ENCODE measurements at places on chromosomes 5 and 9.
A peak's percentile ranks its signal among the peaks of the same experiment; 100 is the strongest.

DNA sequence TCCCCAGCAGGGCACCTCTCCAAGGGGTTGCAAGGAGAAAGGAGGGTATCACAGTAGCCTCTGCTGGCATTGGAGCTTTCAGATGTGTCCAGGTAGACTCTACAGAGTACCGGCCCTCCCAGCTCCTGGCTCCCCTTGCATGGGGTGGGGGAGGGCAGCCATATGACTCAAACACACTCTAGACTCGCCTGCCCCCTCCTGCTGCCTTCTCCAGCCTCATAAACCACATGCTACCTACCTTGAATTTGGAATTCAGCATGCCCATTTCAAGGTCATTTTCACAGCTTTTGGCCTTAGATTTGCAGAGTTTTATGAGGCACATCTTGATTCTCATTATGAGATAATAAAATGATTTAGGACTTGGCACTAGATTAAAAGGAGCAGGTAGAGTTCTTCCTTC lies 32.8 kb upstream of the SMIM32 start:
- no peak for DNase-seq

DNA sequence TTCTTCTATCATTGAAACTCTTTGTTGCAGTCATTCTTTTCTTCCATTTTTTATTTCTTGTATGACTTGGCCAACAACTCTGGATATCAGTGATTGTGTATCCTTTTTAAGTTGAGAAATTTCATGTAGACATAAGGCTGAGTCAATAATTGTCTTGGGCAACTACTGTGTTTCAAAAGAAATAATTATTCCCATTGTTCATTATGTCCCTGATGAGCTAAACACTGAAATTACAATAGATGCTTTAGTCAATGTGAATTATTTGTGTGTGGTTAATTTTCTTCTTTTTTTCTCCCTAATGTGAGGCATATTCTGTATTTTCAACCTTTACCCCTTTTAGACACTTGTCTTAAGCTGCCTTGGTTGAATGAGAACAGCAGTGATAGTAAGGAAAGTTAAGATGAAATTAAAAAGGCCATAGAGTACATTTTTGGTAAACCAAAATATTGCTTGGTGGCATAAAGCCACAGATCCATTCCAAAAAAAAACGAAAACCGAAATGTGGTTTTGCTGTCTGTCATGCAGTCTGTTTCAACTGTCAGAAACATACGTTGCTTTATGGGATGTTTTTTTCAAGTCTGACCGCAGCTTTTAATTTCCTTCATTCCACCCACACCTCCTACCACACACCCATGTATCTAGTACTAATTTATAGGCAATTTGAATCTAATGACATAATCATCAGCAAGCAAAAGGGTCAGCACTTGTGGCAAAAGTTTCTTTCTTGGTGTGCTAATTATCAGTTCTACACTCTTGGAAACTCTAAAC lies 21.1 kb downstream of the TLE4 start:
- DNase-seq: peak; percentile 67

DNA sequence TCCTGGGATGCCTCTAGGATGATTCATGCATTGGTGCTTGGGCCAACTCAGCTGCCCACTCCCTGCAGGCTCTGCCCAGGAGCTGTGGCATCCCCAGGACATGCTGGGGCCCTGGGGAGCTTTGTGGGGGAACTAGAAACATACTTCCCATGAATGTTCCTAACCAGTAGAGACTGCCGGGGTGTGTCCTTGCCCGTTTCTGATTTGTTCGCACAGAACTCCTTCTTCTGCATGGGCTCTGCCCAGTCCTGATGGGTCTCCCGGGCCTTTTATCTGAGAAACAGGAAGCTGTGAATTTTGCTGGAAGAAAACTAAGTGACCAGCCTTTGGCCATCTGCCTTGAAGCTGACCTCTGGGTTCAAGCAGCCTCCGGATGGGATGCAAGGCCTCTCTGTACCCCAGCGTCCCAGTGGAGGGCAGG lies 71.6 kb upstream of the RNU6ATAC start:
- no peak for DNase-seq

DNA sequence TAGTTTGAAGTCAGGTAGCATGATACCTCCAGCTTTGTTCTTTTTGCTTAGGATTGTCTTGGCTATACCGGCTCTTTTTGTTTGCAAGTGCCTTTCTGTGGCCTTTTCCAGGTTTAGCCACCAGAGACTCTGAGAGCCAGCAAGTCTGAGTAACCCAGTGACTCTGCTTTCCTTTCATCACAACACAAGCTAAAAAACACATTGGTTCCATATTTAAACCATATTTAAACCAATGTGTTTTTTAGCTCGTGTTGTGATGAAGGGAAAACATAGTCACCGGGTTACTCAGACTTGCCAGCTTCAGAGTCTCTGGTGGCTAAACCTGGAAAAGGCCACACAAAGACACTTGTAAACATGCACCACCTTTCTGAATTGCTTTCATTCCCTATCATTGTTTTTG lies 493.3 kb downstream of the NTRK2 start:
- no peak for DNase-seq

GRCh38 chr5:115321309-115321708 lies 24.9 kb upstream of the CCDC112 start:
- peak; percentile 16 for DNase-seq

- no peak for DNase-seq
Measured at GRCh38 chr9:35085078-35085477, 5.3 kb upstream of the FANCG start.

DNA sequence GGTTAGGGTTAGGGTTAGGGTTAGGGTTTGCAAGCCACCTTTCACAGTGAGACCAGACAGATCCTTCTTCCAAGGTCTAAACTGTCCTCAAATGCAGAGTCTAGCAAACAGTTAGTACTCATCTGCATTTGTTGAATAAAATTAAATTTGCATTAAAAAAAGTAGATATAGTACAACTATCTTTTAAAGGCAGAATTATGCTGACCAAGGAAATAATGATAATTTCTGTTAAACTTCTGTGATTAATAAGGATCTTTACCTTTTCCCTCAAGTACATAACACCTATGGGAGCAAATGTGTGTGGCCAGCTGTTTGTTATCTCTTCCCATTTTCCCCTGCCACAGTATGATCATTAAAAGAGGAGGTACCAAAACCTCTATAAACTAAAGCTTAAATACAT lies 19.8 kb downstream of the PUM3 start:
- no peak for DNase-seq

DNA sequence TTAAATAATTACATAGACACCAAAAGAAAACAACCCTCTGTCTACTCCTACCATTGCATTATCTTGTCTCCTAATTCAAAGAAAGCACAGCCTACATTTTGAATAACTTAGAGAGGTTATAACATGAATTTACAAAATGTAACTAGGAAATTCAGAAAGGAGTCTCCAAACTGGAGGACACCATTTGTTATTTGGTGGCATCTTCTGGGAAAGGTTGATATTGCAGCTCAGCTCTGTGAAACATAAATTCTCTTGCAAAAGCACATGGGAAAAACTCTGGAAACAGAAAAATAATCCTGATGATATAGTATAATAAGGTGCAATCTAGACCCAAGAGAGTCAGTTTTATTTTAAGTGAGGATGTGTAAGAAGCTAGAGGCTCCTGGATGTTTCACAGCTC lies 215.3 kb downstream of the MLLT3 start:
- DNase-seq: no peak

DNA sequence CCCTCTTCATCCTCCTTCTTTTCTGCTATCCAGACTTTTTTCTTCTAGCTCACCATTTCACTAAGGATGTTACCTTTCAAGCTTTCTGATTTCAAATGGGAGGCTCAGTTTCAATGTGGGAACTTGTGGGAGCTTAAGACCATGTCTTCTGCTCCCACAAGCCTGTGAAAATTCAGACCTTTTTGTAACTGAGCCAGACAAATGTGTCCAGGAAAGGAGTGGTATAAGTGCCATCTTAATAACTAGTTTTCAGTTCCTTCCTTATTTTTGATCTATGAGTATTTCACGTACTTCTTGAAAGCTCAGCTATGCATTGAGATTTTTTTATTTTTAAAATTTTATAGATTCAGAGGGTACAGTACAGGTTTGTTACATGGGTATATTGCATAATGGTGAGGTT lies 4.6 kb upstream of the ERCC6L2 start:
- DNase-seq: no peak

DNA sequence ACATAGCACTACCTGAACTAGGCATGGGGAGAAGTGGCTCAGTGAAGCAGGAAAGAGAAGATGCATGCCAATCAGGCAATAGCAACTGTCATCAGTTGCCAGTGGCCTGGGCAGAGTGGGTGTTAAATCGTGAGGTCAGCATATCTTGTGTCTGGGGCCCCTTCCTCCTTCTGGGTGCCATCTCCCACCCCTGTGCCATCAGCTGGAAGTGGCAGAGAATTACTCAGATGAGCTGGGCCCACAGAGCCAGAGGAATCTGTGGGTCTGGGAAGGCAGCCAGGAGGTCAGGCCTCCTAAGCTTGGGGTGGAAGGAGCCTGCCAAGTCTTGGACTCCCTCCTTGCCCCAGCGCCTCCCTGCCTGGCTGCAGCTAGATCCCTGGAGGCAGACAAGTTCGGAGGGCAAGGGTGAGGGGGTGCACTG lies 66.5 kb downstream of the GALNT12 start:
- DNase-seq: no peak

GRCh38 chr5:59327191-59327980 lies 566.1 kb downstream of the PDE4D start:
- DNase-seq: no peak

- DNase-seq: no peak
Measured at GRCh38 chr5:119105971-119106370, 35.1 kb downstream of the DMXL1 start.

GRCh38 chr5:179120421-179120861 lies 60.3 kb downstream of the ZNF354C start:
- no peak for DNase-seq

GRCh38 chr5:107100121-107100520 lies 570.6 kb downstream of the EFNA5 start:
- DNase-seq: no peak

DNA sequence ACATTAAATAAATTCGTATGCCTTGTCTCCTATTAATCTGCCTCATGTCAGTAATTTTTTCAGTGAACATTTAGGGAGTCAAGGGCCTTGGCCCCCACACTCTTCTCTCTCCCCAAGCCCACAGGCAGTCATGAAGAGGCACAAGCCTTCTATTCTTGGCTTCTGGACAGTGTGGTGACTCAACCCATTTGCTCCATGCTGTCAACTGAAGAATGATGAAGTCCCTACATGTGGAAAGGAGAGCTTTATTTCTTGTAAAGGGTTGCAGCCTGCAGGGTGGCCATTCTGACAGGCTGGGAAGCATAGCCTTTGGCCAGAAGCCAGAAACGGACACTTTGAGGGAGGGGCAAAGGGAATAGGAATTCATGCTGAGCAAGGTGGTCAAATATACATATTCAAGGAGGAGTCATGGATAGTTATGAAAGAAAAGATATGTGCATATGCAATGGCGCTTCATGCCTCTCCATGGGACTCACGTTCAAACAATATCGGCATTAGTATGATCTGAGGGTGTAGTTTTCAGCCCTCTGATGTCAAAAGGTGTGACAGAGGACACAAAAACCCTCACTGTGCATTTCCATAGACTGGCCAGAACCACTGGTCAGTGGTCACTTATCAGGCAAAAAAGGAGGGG lies 31.3 kb downstream of the ANKRA2 start:
- DNase-seq: no peak

GRCh38 chr9:5922192-5922591 lies 31.5 kb downstream of the MLANA start:
- DNase-seq: peak; percentile 37

GRCh38 chr5:170314541-170315095 lies 17.0 kb upstream of the LCP2 start:
- no peak for DNase-seq

DNA sequence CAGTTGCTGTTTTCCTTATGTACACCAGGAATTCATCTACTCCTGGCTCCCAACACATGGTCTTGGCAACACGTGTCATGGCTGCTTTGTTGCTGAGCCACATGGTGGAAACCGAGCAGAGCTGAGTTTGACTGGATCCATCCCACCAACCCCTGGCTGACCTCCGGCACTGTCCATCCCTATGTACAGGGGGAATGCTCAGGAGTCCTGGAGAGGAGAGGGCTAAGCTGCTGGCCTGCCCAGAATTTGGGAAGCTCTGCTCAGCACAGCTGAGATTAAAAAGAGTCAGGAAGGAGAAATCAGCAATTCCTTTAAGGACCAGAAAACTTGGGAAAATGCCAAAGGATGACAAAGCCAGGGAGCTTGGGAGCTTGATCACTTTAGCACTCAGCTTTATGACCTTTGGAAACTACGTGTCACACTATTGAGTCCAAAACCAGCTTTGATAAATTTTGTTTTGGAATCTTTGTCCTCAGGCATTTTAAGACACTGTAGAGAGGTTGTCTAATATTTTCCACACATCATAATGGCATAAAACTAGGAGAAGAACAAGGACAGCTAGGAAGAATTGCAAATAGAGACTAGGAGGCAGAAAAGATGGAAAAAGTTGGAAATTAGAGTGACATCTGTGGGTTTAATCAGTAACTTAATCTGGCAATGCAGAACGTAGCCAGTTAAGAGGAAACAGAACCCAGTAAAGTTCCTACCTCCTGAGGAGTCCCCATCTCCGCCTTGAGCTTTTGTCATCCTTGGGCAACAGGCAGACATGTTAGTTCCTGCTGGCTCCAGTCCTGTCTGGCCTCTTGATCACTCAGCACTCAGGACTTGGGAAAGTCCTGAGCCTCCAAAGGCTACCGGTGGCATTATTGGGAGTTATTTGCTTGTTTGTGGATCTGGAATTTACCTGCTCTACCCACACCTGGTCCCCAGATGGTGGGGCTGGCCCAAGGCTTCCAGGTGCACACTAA lies 62.5 kb upstream of the PLPP1 start:
- DNase-seq: no peak

DNA sequence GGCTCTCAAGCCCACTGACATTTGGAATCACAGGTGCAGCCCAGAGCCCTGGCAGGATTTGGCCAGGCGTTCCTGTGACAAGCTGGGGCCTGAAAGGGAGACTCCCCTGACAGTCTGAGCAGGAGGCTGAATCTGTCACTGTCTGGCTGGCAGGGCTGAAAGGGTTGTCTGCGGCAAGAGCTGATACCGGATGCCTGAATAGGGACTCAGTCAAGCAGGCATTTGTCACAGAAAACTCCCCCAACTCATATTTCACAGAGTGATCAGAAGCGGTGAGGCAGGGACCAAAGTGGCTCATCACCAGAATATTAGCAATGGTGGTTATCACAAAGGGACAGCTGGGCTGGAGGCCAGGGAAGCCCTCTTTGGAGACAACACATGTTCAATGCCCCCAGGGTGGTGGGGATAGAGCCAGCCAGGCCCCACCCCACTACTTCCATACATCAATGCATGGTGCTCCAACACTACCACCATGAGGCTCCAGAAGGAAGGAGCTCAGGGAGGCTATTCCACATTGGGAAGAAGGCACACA lies 295.5 kb downstream of the DTWD2 start:
- no peak for DNase-seq

- peak; percentile 15 for DNase-seq
Measured at GRCh38 chr9:76136986-76137385, 246.5 kb downstream of the PCSK5 start.

DNA sequence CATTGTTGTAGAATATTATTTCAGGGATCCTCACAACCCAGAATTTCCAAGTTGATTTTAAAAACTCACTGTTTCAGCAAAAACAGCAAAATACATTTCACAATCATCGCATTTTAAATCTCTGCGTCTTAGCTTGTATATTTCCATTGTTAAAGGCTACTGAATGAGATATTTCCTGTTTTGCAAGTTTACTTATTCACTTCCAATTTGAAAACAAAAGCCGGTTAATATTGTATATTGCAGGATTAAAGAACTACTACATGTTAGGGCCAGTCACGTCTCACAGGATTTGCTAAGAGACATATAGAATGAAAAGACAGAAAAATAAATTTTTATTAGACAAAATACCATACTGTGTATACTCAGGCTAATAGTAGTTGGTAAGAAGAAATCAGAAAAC lies 395.9 kb upstream of the CDH9 start:
- DNase-seq: no peak

- no peak for DNase-seq
Measured at GRCh38 chr9:71524516-71524915, 243.8 kb downstream of the CEMIP2 start.
